ENCODE measurements at places on chromosomes 5 and 9. TPM values are rescaled to one million over a fixed set of nuclear protein-coding genes. Genes with fewer than 3 reads are reported as not detected.

The PLCXD3 gene
- total RNA-seq = 44.4 TPM

The ADAMTS16 gene
- total RNA-seq = 9.6 TPM

The SLC6A3 gene
- 0.24 TPM for total RNA-seq

The SPATA31C1 gene
- not detected for total RNA-seq

The PCDHGB4 gene
- 10.0 TPM for total RNA-seq

The FOXD4L3 gene
- total RNA-seq = 0.12 TPM

The SV2C gene
- 0.10 TPM for total RNA-seq

The ZNF454 gene
- total RNA-seq = 5.8 TPM

GRCh38 chr9:38233343-38233742 is 159.2 kb upstream of the ALDH1B1 start:
- DNase-seq = no peak

DNA sequence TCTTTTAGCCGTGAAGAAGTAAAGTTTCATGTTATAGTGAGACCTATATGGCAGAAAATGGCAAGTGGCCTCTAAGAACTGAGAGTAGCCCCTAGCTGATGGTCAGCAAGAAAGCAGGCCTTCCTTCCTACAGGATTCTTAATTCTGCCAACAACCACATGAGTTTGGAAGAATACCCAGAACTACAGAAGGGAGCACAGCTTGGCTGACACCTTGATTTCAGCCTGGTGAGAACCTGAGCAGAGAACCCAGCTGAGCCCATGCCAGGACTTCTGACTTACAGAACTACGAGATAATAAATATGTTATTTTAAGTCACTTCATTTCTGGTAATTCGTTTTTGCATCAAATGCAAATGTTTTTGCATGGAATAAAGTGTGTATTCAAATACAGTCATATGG is 5.9 kb upstream of the FBXL17 start:
- DNase-seq = no peak

GRCh38 chr9:70220216-70220615 is 38.6 kb upstream of the SMC5 start:
- no peak for DNase-seq

DNA sequence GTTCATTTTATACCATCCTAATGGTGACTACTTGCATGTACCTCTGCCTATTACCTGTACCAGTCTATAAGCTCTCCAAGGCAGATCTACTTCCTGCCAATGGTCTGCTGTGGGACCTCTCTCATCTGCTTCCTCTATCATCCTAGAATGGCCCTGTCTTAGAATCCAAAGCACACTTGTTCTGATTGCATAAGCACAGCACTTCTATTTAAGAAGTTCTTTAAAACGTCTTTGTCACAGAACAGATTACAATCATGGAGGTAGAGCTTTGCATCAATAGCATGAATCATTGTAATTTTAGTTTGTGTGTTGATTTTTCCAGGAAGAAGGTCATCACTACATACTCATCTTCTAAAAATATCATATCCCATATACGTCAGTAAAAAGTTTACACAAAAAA is 131.8 kb upstream of the ACOT12 start:
- no peak for DNase-seq

- peak; percentile 87 for DNase-seq
Observed at GRCh38 chr5:142713121-142713706, 27.3 kb upstream of the FGF1 start.

- no peak for DNase-seq
Observed at GRCh38 chr9:99056886-99057664, 47.8 kb upstream of the TGFBR1 start.

GRCh38 chr9:99037769-99038483 is 67.0 kb upstream of the TGFBR1 start:
- no peak for DNase-seq

GRCh38 chr9:32326146-32326545 is 58.3 kb upstream of the ACO1 start:
- DNase-seq = no peak

DNA sequence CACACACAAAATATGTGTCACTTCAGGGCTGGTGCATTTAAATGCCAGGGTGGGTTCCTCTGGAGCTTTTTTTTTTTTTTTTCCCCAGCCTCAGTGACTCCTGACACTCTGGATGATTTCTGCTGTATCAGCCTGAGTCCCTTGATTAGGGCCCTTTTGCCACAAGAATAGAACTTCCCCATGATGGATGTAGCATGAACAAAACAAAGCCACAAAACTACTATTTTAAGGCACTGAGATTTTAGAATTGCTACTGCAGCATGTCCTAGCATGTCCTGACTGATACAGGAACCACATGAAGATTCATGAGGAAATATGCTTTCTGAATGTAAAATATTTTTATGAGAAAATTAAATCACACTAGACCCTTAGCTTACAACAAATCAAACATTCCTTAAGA is 13.9 kb upstream of the ADGRD2 start:
- no peak for DNase-seq

DNA sequence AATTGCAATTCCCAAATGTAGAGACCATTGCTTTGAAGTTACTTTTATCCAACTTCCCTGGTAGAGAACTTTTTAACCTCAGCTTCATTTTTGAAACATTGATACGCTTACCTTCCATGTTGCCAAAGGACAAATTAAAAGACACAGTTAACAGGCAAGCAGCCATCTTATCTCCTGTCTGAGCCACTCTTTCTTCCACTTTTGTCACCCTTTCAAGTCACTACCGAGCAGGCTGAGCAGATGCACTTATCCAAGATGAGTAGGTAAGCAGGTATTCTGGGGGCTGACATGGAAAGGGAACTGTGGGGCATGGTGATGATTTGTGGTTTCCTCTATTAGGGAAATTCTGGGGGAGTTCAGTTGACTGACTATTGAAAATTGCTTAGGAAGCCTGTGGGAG is 66.7 kb downstream of the DOCK2 start:
- DNase-seq = no peak

- DNase-seq = no peak
Observed at GRCh38 chr5:37714756-37715155, 125.1 kb downstream of the GDNF start.

All from ovary (tissue), 10 donors.